ENCODE measurements at places on chromosomes 3 and 15.

DNA sequence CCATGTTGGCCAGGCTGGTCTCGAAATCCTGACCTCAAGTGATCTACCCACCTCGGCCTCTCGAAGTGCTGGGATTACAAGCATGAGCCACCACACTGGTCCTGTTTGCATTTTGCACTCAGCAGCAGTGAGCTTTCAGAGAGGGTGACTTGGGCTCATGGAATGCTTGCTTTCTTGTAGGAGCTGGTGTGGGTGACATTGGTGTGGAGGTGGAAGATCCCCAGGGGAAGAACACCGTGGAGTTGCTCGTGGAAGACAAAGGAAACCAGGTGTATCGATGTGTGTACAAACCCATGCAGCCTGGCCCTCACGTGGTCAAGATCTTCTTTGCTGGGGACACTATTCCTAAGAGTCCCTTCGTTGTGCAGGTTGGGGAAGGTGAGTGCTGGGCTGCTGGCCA lies 90.3 kb downstream of the FLNB start:
- DNase-seq = no peak

GRCh38 chr3:107294117-107294516 lies 83.1 kb upstream of the CCDC54 start:
- DNase-seq = no peak

DNA sequence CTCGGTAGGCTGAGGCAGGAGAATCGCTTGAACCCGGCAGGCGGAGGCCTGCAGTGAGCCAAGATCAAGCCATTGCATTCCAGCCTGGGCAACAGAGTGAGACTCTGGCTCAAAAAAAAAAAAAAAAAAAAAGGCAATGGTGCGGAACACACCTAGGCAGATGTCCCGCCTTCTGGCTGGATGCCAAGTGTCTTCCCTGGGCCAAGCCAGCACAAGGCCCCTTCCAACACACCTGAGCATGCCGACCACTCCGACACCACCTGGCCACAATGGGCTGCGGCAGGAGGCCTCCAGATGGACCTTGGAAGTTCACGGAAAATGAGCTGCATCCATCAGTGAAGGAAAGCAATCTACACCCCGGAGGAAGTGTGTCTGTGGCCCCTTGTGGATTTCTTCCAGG lies 19.0 kb downstream of the NUP210 start:
- DNase-seq = no peak

GRCh38 chr15:50907601-50908208 lies 778 bp upstream of the AP4E1 start:
- DNase-seq = peak; percentile 33

DNA sequence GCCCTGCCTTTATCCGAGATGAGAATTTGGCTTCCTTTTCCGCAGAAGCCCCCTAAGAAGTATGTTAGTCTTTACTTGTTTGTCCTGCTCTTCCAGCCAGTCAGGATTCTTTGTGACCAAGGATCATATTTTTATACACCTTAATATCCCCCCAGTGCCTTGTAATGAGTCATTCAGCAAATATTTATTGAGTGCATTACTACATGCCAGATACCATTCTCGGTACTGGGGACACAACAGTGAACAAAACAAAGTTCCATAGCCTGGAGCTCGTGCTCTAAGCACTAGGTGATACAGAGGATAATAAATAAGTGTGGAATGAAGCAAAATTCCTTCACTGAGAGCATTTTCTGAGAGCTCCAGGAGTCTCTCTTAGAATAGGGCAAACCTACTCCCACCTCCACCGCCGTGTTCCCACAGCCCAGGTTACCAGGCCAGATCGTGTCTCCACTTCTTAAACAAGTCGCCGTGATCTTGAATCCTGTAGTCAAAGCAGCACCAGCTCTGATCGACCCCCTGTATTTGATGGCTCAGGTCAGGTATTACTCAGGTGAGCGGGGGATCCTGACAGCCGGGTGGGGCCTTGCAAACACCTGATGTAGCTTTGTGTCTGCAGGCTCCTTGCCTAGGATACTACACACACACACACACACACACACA lies 18.5 kb downstream of the TTC21A start:
- peak; percentile 30 for DNase-seq

DNA sequence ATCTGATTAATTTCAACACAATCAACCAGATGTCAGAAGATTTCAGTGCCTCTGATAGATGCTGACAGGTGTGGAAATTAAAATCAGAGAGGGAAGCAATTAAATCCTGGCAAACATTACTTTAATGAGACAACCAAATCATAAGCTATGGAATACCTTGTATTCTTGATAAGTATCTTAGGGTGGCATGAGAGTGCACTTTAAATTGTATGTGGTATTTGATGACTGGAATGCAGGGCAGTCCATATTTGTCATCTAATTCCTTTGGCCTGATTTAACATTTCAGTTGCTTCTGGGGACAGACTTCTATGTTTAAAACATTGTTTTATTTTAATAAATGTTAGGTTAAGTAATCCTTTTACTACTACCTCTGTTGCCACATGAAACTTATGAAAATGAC lies 184.1 kb downstream of the LPP start:
- peak; percentile 51 for DNase-seq

DNA sequence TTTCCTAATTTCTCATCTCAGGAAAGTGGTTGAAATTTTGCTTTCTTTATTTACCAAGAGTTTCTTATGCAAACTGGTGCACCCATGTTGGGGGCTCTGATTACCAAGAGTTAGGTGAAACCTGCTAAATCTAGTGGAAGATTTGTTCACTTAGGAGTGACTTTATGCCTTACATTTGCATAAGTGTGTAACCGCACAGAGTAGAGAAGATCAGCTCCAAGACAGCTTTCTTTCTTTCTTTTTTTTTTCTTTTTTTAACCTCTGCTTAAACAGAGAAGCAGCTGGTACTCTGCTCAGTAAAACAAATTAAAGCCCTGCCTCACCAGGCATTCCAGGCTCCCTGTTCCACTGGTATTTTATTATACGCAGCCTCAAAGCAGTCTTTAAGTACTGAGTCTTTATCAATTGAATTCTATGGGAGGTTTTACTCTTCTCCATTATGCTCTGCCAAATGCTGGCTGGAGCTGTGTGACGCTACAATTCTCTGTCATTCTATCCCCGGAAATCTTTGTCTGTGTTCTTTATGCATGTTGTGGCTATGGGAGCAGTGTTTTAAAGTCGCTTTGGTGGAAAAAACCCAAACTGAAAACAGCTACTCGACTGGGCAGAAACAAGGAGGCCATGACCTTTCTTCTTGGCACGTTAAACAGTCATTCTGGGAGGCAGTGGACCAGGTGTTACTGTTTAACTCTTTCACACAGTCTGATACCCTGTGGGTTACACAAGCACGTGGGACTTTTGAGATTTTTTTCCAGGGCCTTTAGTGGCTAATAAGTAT lies 55.2 kb upstream of the GBE1 start:
- no peak for DNase-seq

DNA sequence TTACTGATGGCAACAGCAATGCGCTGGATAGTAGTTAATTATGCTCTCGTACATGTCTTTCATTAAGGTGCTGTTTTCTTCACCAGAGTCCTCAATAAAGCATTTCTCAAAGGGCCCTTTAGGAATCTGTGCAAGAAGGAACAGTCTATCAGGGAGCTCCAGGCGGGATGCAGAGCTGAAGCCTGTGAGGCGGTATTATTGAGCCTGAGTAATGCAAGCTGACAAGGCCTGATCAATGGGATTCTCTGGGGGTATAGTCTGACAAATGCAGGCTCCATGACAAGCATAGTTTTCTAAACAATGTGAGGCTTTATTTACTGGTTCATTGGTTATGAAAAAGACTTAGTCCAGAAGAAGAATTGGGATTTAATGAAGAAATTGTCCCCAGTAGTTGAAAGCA lies 530.9 kb upstream of the CBLB start:
- DNase-seq = no peak

All from HCEC 1CT (cell line).